ENCODE measurements at places on chromosomes 4 and X. TPM values are rescaled to one million over a fixed set of nuclear protein-coding genes. Genes with fewer than 3 reads are reported as not detected.

The GRID2 gene
- not detected for total RNA-seq

The HMX1 gene
- total RNA-seq: not detected

The ADRA2C gene
- total RNA-seq: not detected

The GATA1 gene
- total RNA-seq: not detected

The HSFX3 gene
- not detected for total RNA-seq
